SHP77 treated with DMSO at 0.1 percent for 48 hours (cell line): ENCODE measurements at places on chromosomes 7 and 10.

- DNase-seq: no peak
Measured at GRCh38 chr7:11332865-11333228, 359.2 kb downstream of the PHF14 start.

GRCh38 chr7:70630440-70630817 is 501.5 kb upstream of the GALNT17 start:
- no peak for DNase-seq

DNA sequence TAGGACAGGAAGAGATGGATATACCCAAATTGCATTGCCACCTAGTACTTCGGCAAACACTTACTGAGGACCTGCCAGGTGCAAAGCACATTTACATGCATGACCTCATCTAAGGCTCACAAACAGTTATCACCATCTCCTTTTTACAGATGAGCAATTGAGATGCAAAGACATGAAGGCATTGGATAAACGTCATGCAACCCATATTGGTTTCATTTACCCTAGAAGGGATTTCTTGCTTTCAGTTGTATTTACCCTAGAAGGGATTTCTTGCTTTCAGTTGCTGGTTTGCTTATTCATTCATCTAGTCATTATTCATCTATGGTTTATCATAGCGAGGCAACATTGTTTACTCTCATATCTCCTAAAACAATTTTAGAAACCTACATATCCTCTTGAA is 52.2 kb downstream of the STEAP1B start:
- peak; percentile 99 for DNase-seq

DNA sequence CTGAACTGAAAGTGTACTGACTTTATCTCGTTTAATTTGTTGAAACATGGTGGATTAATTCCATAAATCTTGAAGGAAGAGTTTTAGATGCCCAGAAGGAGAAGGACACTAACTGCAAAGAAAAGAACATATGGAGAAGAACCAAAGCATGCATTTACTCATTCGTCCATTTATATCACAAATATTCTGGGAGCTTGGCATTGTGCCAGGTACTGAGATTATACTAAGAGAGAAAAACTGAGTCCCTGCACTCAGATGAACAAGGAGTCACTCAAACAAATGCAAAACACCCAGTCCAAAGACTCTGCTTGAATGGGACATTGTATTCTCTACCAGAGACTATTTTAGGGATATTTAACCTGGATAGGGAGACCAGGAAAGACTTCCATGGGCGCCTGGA is 588.0 kb upstream of the MGMT start:
- DNase-seq: no peak

DNA sequence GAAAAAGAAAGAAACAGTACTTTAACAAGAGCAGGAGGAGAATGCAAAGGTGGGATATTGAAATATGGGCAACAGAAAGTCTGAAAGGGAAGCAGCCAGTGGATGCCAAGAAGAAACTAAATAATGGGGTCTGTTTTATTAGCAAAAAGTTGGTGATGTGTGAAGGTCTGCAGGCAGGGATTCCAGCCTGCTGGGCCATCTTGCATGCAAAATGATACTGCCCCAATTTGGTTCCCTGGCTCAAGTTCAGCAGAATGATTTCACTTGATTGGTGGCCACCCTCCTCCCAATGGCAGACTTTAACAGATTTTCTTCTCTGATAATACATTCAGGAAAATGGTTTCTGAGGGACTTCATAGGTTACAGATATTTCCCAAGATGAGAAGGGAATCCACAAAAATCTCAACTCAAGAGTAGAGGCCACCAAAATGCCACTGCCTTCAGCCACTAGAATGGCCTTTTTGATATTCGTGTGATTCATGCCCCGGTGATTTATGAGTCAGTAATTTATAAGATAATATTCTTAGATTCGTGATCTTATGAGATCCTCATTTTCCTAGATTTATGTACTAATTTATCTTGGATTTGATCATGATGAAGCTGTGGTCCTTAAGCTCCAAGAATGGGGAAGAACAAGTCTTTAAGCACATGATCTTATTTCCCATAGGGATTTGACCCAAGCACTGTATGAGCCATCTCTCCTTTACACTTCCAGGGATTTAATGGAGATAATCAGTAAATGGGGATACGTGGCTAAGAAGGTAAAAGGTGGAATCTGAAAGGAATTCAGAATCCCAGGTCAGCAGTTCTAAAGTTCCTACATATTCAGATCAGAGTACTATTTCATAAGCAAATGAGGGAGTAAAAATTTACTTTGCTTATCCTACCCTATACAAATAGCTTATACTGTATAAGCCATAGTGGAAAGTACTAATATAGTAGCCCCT is 32.3 kb upstream of the ADD3 start:
- DNase-seq: no peak

DNA sequence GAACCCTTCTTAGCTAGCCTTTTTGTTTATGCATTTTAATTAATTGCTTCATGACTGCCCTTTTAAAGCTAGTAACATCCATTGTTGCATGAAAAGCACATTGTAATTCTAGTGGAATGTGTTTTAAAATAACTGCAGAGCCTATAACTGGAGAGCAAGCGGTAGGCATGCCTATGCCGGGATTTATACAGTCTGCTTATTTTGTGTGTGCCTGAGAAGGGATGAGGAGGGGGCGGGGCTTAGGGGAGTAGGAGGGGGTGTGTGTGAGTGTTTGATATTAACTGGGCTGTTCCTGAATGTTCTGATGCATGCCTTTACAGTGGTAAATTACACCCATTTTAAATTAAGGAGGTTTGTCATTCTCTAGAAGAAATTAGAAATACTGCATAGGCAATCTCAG is 208.1 kb downstream of the TCF7L2 start:
- no peak for DNase-seq

DNA sequence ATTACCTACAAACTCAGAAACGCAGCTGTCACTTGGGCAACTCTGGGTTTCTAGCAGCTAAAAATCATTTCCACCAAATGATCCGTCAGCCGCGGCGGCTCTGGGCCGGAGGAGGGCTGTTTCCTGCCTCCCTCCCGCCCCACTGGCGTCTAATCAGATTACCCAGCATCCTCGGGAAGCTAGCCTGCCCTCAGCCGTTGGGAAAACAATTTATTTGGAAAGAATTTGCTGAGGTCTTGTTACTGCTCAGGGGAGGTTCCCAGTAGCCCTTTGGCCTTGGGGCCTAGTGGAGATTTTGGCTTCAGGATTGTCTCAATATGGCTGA is 65.0 kb upstream of the ADGRA1 start:
- no peak for DNase-seq
